ENCODE measurements at places on chromosomes 13 and 19.
A peak's percentile ranks its signal among the peaks of the same experiment; 100 is the strongest.

DNA sequence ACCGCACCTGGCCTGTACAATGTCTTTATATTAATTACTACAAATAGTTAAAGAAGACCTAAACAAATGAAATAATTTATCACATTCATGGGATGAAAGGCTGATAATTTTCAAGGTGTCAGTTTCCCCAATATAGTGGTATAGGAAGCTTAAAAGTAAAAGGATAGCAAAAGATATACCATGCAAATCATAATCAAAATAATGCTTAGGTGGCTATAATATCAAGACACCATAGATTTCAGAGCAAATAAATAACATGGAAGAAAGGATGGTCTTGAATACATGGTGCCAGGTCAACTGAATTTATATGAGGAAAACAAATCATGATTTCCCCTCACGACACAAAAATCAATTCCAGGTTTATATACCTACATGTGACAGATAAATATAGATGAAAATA lies 4.8 kb downstream of the ZNF790 start:
- DNase-seq: no peak

GRCh38 chr13:42836930-42837690 lies 55.7 kb downstream of the FAM216B start:
- DNase-seq: no peak

GRCh38 chr13:102977471-102977870 lies 88.7 kb downstream of the SLC10A2 start:
- DNase-seq: no peak

GRCh38 chr13:44388427-44389059 lies 14.9 kb downstream of the SERP2 start:
- no peak for DNase-seq

DNA sequence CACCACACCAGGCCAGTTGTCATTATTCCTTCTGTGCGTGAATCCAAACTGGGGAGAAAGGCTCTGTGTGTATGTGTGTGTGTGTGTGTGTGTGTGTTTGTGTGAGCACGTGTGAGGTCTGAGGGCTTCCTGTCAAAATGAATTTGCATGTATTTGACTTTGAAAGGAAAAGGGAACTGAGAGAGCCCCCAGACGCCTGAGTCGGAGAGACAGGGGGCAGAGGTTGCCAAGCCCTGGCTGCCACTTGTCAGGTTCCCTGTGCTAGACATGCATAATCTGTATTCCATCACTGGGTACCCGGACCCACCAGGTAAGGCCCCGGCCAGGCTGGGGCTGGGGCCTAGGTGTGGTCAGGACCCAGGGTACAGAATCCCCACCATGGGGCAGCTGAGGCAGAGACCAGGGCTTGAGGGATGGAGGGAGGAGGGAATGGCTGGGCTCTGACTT lies at the start of gene CLEC17A:
CLEC17A (plus strand) TSS at position 191 of the 447 bp plus-strand sequence; CDS start at position 268, 77 bp downstream.
- DNase-seq: no peak

DNA sequence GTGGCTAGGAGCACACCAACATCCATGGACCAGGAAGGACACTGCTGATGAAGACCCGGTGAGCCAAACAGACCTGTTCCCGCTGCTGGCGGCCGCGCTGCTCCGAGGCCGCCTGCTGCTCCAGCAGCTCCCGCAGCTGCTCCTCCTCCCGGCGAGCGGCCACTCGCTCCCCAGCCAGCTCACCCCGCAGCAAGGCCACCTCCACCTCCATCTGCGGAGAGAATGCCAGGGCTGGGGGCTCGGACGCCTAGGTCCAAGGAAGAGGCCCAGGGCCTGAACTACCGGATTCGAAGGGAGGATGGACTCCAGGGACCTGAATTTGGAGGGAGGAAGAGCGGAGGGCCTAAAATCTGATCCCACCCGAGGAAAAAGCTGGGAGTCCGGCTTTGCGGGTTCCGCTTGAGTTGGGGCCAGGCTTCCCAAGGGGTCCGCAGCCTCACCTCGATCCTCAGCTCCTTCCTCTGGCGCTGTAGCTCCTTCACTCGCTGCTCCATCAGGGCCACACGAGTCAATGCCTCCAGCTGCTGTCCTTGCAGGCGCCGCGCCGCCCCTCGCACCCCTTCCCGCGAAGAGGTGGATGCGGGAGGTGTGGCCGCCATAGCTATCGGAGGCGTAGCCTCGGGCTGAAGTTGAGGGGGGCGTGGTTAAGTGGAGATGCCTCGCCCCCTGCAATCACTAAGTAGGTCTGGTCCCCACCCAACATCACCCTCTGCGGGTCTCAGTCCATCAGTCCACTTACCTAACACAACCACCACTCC lies 2.7 kb downstream of the PHLDB3 start:
- no peak for DNase-seq

GRCh38 chr13:108155185-108156106 lies 59.9 kb downstream of the LIG4 start:
- peak; percentile 16 for DNase-seq

All from activated T-helper 1 cell treated with Interleukin-2 at 50 U/mL for 16 hours (primary cell).